Muscle of leg (tissue), 16 donors: ENCODE measurements at places on chromosomes 3 and 15. TPM values are rescaled to one million over a fixed set of nuclear protein-coding genes. Genes with fewer than 3 reads are reported as not detected.

RAD54L2 gene
- total RNA-seq, result 9.2 TPM

DIPK2A gene
- total RNA-seq, result 16.3 TPM

FOXL2NB gene
- total RNA-seq, result not detected

CD86 gene
- 2.2 TPM for total RNA-seq

ADIPOQ gene
- not detected for total RNA-seq

FHIT gene
- total RNA-seq, result 5.1 TPM

ATR gene
- total RNA-seq, result 15.0 TPM

SLC9C1 gene
- total RNA-seq, result 1.2 TPM

SLC27A2 gene
- total RNA-seq, result 0.18 TPM

TUBGCP5 gene
- total RNA-seq, result 21.5 TPM

SEMA6D gene
- 44.9 TPM for total RNA-seq

XCR1 gene
- total RNA-seq, result 0.18 TPM

ARRDC4 gene
- total RNA-seq, result 19.2 TPM

BNC1 gene
- total RNA-seq, result 1.0 TPM

ZNF502 gene
- 8.4 TPM for total RNA-seq

ATP13A5 gene
- 0.09 TPM for total RNA-seq

FES gene
- 16.7 TPM for total RNA-seq

FGF7 gene
- total RNA-seq, result 33.8 TPM

ELL3 gene
- total RNA-seq, result 2.3 TPM

PSMD2 gene
- total RNA-seq, result 108 TPM
